ENCODE measurements at places on chromosomes 5 and 9.
A peak's percentile ranks its signal among the peaks of the same experiment; 100 is the strongest.

- DNase-seq, result no peak
Measured at GRCh38 chr9:112848316-112849151, 42.1 kb downstream of the SLC46A2 start.

DNA sequence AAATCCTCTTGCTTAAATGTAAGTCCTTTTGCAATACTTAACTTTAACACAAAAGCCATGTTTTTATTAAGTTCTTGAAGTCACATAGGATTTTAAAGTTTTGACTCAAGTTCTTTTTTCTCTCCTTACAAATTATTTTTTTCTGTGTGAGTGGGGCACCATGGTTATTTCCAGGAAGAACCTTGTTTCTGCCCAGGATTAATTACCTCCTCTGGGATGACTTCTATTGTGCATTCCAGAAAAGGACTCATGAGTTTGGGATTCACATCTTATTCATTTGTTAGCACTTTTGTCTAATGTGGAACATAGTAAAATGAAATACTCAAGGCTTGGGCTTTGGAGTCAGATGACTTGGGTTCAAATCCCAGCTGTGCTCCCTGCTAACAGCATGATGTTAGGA, 421.4 kb upstream of the WWC1 start:
- DNase-seq, result no peak

- DNase-seq, result no peak
Measured at GRCh38 chr9:24614070-24614469, 68.4 kb upstream of the IZUMO3 start.

DNA sequence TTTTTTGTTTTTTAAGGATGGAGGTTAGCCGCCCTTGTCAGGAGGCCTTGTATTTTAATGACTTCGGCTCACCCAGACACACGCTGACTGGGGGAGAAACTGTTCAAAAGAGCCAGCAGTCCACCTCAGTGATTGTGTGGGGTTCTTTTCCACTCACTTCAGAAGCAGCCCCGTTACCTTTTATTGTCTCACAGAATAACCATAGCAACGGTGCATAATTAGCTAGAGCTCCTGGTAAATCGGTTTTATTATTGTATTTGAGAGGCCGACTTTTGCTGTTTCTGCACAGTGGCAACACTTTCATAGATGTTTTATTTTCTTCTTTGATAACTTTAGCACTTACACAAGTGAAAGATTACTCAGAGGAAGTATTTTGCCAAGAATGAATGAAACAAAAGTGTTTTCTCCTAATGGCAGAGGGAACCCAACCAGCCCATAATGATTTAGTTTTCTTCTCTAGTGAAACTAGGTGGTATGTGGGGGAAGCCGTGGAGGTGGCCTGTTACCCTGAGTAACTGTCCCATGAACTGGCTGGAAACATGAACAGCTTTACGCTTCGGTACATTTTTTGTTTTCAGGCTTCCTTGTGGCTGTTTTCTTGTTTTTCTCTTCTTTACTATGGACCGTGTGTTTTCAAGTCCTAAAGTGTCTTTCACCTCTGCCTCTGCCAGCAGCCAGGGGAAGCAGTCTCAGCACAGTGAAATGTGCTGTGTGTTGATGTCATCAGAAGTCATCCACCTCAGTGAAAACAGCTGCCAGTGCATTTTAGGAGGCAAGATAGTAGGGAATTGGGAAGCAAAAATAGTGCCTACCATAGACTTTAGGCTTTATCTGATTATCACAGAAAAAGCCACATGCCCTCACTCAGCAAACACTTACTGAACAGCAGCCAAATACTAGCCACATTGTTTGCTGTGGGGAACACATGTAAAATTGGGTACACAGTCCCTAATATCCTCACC, 414.7 kb downstream of the KDM4C start:
- DNase-seq, result no peak

- DNase-seq, result no peak
Measured at GRCh38 chr5:88889189-88890069, 6.4 kb upstream of the MEF2C start.

- DNase-seq, result peak; percentile 26
Measured at GRCh38 chr5:159458217-159458711, 128.0 kb upstream of the IL12B start.

DNA sequence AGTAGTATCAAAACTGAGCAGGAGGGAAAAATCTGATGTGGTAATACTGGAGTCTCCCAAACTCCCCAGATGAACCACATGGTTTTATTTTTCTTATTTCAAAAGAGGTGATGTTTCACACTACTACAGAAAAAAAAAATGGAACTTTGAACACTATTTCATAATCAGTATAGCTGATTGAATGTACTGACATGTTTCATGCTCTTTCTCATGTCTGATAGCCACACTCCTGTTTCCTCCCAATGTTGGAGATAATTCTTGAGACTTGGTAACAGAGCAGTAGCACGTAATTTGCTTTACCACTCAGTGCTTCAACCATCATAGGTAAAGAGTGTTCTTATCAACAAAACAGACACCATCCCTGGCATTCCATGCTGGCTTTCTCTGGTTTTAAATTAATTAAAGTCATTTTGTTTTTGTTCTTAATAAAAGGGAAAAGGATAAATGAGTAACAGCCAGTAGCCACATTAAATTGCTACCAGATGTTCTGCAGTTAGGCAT, 85.2 kb downstream of the MUSK start:
- DNase-seq, result no peak

DNA sequence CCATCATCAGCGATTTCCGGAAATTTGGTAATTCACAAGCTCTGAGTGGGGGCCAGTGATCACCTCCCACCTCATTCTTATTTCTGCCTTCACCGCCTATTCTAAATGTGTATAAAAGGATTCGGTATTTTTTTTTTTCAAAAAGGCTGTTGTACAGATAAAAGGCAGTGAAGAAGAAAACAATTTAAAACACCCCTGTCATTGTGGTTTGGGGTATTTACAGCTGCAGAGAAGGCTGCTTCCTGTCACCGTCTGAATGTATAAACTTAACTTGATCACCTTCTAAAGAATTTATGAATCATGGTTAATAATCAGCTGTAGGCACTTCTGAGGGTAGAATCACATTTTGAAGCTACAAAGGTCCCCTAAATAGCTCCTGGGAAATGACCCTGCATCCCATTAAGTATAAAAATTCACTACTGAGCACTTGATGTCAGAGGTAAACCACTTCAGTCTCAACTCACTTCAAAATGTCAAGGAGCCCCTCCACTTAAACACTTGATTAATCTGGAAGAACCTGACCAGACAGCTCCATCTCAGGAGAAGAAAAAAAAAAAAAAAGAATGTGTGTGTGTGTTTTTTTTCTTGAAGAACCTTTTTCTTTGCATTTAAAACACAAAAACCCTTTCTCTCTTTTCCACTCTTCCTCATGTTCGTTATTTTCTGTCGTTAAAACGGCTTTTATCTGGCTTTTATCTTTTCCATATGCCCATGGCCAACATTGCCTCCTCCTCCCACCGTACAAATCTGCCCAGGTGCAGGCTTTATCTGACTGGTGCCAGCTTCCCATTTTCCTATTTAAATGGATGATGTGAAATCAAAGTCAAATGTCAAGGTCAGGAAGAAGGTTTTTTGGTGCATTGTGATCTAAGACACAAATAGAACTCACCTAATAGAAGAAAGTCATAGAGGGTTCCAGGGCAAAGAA, 291.2 kb downstream of the IRX1 start:
- DNase-seq, result no peak

- no peak for DNase-seq
Measured at GRCh38 chr5:74647096-74647495, 6.6 kb upstream of the ENC1 start.

Measured in stimulated activated CD4-positive, alpha-beta T cell treated with anti-CD3 and anti-CD28 coated beads, Interleukin-4, amount 100 ng/mL, for 48 hours (primary cell).